ENCODE measurements at places on chromosomes 7 and 10.

- DNase-seq, result no peak
Observed at GRCh38 chr10:125928928-125929585, 32.7 kb downstream of the FANK1 start.

DNA sequence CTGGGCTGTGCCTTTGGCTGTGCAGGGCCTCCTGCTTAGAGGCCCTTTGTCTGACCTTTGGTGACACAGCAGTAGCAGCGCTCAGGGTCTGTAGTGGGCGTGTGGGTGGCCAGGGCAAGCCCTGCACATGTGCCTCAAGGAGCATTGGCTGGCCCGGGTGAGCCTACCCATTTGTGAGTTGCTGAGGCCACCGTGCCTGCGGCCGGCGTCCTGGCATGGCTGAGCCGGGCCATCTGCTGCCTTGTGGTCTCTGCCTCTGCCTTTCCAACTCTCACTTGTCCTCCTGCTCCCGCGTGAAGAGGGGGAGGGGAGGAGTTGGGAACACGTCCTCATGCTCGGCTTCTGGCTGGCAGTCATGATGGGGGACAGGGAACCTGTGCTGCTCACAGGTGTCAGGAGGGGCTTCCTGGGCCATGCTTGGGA is 9.2 kb upstream of the ORAI2 start:
- DNase-seq, result no peak

DNA sequence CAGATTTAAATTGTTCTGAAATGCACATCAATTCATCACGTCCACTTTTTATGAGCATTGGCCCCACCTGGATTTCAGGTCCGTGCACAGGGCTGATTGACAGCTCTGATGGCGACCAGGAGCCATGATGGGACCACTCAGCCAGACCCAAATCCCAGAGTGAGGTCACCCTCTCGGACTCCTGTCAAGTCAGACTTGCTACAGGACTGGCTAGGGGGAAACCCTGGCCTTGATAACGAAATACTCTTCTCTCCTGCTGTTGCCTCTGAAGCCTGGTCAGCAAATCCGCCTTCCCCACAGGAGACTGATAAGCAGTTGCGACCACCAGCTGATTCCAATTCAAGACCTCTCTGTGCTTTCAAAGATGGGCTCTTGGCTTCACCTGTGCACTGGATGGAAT is 76.4 kb downstream of the CARD11 start:
- no peak for DNase-seq

- DNase-seq, result no peak
Observed at GRCh38 chr10:114322344-114322743, 82.0 kb downstream of the AFAP1L2 start.

DNA sequence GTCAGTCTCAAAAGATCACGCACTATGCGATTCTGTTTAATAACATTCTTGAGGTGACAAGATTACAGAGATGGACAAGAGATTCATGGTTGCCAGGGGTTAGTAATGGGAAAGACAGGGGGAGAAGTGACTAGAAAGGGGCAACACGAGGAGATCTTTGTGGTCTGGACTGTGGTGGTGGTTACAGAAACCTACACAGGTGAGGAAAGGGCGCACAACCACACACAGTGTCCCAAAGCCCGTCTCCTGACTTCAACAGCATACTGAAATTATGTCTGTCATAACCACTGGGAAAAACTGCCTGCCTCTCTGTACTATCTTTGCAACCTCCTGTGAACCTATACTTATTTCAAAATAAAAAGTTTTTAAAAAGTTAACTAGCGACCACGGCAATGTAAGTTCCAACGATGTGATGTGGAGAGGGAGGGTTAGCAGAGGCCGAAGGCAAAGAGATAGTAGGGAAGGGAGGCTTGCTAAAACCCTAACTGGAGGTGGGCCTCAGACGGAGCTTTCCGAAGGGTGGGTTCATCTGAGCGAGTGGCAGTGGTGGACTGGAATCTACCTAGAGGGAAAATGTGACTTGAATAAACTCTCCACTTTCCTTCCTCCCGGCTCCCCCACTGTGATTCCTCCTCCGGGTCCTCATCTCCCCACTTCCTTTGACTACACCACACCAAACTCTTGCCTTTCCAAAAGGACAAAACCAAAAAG is 43.7 kb downstream of the GNA12 start:
- DNase-seq, result no peak

DNA sequence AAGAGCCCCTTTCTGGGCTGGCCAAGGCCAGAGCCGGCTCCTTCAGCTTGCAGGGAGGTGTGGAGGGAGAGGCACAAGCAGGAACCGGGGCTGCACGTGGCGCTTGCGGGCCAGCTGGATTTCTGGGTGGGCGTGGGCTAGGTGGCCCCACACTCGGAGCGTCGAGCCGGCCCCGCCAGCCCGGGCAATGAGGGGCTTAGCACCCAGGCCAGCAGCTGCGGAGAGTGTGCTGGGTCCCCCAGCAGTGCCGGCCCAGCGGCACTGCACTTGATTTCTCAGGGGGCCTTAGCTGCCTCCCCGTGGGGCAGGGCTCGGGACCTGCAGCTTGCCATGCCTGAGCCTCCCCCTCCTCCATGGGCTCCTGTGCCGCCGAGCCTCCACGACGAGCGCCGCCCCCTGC is 48.1 kb downstream of the SH2D4B start:
- no peak for DNase-seq

DNA sequence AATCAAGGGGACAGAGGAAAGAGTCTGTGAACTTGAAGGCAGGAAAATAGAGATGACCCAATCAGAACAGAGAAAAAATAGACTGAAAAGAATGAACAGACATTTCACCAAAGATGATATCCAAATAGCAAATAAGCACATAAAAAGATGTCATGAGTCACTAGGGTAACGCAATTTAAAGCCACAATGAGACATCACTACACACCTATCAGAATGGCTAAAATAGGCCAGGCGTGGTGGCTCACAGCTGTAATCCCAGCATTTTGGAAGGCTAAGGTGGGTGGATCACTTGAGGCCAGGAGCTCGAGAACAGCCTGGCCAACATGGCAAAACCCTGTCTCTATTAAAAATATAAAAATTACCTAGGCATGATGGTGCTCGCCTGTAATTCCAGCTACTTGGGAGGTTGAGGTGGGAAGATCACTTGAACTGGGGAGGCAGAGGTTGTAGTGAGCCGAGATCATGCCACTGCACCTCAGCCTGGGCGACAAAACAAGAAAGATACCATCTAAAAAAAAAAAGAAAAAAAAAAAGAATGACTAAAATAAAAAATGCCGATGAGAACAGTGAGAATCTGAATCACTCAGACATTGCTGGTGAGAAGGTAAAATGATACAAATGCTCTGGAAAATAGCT is 100.9 kb downstream of the LHPP start:
- DNase-seq, result no peak

- peak; percentile 29 for DNase-seq
Observed at GRCh38 chr7:3043544-3044371, at the start of gene CARD11. Gene CARD11, minus strand, starts transcription at chr7:3043867. Its CDS starts 85,361 bp downstream, at chr7:2958506.

GRCh38 chr7:14834883-14835282 is 67.7 kb downstream of the DGKB start:
- DNase-seq, result no peak

DNA sequence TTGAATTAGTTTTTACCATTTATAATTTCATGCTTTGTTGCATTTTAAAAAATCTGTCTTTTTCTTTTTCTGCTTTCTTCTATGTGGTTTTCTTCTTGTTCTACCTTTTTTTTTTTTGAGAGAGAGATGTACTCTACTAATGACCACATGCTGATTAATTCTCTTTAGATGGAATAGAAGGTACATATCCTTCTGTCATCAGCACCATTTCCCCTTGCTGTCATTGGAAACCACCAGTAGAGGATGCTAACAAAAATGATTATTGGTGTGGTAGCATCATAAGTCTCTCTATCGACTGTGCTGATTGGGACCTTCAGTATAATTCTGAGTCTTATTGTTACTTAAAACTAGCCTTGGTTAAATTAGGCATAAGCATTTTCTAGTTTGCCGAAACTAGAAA is 3.6 kb downstream of the ZEB1 start:
- DNase-seq, result no peak

DNA sequence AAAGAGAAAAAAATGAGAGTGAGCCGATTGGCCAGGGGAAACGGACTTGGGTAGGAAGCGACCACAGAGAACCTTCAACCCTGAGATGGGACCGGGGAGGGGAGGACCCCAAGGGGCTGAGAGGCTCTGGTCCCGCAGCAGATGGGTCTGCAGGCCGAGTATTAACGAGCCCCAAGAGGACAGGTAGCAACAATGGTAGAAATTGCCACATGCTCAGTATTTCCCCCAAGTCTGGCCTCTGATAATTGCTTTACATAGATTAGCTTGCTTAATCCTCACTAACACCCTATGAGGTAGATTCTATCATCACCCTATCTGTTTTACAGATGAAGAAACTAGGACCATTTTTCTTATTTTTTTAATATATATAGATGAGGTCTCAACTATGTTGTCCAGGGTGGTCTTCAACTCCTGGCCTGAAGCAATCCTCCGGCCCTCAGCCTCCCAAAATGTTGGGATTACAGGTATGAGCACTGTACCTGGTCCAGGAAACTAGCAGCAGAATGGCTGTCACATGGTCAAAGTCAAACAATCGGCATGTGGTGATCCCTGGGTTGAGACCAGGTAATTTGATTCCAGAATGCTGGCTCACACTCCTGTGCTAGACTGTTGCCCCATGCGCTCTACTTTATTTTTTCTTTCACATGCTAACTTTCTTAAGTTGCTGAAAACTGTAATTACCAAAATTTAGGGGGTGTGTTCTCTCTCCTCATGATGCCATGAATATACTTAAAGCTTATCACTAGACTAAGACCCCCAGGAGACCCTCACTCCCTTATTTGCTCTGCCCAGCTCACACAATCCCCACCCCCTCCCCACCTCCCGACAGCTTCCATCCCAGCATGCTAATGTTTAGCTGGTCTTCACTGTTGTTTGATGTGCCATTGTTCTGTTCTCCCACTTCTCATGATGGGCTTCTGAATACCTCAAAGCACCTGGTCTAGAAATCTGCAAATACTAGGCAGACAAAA is 67.9 kb upstream of the AFAP1L2 start:
- no peak for DNase-seq

DNA sequence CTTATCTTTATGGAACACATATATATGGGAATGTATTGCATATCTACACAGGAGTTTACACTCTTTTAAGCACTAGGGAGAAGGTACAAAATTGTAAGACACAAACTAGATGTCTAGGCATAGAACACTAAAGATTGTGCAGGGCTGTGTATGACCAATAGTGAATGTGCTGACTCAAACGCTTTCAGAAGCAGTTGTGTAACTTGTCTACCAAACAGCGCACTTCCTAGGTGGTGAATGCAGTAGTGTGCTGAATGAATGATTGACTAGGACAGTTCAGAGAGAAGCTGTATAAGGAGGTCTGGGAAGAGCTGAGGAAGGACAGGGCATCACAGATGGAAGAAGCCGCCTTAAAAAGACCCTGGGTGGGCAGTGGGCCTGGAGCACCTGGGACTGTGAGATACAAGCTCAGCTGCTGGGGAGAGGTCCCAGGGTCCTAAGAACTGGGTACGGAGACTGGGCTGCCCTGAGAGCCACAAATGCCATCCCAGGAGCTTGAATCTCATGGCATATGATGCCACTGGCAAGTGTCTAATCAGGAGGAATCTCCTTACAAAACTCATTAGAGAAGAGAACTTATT is 14.2 kb downstream of the CLRN3 start:
- DNase-seq, result no peak

DNA sequence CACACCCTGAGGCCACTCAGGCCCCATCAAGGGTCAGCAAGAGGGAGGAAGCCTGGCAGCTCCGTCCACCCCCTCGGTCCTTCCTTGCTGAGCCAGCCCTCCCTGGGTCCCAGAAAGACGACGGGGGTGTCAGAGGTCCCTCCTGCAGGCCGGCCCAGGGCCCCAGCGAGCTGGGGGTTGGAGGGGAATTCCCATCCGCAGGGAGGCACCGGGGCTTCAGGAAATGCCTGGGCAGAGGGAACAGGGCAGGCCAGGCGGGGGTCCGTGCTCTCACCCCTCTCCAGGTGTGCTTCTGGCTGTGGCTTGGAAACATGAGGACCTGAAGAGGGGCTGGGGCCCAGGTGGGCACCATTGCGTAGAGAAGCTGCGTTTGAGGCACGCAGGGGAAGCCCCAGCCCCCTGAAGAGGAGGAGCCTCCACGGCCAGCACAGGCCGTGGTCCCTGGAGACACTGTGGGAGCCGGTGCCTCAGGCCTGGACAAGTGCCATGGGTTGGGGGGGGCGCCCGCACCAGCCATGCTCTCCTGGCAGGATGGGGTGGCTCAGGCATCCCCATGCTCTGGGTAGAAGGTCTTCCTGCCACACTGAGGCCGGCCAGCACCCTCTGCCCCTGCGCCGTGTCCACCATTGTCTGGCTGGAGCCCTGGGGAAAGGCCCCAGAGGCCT is 66.7 kb downstream of the PDGFA start:
- no peak for DNase-seq

- no peak for DNase-seq
Observed at GRCh38 chr7:149286811-149287400, 24.9 kb downstream of the ZNF783 start.

DNA sequence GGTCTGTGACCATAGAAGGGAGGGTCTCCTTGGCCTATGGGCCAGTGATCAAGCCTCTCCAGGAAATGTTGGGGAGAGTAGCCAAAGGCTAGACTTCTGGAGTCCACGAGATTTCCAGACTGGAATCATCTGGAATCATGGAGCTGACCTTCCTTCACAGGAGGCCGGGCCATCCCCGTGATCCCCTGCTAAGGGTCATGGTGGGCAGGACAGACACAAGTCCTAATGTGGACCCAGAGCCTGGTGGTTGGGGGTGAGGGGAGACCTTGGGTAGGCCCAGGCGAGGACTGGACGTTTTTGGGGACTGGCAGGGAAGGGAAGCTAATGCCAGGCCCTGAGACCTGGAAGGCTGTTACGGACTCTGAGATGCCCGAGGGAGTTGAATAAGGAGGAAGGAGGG is 9.8 kb upstream of the GRID1 start:
- no peak for DNase-seq

DNA sequence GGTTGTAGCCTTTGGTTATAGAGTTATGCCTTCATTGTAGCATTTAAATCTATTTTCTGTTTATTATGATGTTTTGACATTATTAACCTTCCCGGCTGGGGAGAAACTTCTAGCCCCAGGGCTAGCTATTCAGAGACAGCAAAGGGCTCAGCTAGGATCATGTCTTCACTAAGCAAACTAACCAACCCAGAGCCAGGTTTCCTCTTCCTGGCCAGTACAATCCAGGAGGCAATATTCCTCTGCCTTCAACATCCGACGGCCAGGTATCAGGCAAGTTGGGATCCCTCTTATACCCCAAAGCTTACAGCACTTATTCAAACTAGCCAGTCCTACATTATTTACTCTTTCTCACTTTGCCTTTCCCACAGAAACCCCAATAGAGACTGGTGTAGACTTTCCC is 1060.7 kb upstream of the GHITM start:
- no peak for DNase-seq

- DNase-seq, result no peak
Observed at GRCh38 chr7:80907612-80908011, 11.2 kb downstream of the SEMA3C start.

DNA sequence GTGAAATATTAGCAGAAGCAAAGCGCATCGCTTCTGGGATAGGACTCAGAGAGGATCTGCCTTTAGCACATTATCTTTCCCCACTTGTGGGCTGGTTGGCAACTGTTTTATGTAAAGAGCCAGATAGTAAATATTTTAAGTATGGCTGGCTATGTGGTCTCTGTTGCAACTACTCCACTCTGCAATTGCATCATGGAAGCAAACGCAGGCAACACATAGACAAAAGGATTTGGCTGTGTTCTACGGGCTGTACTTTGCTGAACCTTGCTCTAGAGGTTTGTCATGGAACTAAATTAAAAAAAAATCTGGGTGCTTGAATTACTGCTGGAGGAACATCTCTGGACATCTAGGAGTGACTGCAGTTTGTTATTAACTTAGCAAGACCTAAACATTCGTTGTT is 307.8 kb upstream of the TPK1 start:
- DNase-seq, result no peak

- DNase-seq, result no peak
Observed at GRCh38 chr10:29780096-29780495, 145.3 kb upstream of the SVIL start.

GRCh38 chr7:155191137-155191536 is 106.5 kb upstream of the INSIG1 start:
- no peak for DNase-seq

Measured in activated T-helper 9 cell treated with anti-CD3 and anti-CD28 coated beads, Interleukin-2, amount 50 U/mL, for 16 hours (primary cell).